A673 (cell line): ENCODE measurements at places on chromosomes 2 and 18.
A peak's percentile ranks its signal among the peaks of the same experiment; 100 is the strongest.

DNA sequence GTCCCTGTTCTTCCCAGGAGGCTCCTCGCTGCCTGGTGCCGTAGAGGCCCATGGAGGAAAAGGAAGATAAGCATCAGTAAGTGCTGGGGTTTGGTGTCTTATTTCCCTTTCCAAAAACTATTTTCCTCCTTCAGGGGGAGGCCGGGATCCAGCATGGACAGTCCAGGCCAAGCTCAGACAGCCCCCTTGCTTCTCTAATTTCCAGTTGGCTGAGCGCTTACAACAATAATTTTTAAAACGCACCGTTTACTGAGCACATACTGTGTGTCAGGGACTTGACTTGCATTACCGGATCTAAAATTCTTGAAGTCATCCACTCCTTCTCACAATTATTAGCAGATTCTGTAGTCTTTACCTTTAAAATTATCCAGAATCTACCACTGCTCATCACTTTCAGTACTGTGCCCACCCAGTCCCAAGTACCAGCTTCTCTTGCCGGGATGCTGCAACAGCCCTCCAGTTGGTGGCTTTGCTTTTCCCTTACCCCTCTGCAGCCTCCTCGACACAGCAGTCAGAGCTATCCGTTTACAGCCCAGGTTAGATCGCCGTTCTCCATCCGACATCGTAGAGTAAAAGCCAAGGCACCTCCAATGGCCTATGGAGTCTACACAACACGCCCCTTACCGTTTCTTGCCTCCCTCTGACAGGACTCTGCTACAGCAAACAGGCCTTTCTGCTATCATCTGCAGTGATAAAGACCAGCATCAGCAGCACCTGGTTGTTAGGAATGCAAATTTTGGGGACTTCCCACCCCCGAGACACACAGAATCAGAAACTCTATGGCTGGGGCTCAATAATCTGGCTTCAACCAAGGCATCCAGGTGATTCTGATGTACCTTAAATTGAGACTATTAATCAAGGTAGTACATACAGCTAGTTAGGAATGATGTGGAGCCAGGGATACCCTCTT lies 75.2 kb upstream of the TSPYL6 start:
- DNase-seq, result no peak

GRCh38 chr2:16932826-16933225 lies 267.2 kb upstream of the CYRIA start:
- no peak for DNase-seq

- DNase-seq, result no peak
Observed at GRCh38 chr2:75390169-75390568, 170.6 kb downstream of the EVA1A start.

DNA sequence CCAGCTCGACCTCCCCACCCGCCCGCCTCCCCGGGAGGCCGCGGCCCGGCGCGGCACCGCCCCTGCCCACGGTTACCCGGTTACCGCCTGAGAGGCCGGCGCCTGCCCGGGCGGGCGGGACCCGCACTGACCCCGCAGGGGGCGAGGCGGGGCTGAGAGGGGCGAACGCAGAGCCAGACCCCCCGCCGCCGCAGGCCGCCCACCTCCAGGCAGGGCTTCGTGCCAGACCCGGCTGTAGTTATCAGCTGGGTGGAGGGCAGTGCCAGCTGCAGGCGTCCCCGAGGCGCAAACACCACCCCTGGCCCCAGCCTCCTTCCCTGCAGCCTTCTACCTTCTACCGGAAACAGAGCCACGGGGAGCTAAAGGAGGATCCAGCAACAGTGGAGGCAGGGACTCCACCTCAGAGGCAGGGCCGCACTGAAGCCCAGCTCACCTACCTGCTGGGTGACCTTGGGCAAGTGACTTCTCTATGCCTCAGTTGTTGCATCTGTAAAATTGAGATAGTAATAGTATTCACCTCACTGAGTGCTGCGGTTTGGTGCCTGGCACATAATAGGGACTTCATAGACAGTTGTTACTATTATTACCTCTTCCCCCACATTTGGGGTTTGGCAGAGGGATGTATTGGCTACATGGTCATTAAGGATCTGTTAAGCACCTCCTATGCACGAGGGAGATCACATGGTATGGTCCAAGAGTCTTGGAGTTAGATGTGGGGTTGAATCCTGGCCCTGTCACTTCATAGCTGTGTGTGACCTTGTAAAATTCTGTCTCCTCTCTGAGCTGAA lies 231.6 kb upstream of the SMAD2 start:
- peak; percentile 31 for DNase-seq

GRCh38 chr2:20231598-20232026 lies 6.7 kb upstream of the SDC1 start:
- DNase-seq, result no peak

DNA sequence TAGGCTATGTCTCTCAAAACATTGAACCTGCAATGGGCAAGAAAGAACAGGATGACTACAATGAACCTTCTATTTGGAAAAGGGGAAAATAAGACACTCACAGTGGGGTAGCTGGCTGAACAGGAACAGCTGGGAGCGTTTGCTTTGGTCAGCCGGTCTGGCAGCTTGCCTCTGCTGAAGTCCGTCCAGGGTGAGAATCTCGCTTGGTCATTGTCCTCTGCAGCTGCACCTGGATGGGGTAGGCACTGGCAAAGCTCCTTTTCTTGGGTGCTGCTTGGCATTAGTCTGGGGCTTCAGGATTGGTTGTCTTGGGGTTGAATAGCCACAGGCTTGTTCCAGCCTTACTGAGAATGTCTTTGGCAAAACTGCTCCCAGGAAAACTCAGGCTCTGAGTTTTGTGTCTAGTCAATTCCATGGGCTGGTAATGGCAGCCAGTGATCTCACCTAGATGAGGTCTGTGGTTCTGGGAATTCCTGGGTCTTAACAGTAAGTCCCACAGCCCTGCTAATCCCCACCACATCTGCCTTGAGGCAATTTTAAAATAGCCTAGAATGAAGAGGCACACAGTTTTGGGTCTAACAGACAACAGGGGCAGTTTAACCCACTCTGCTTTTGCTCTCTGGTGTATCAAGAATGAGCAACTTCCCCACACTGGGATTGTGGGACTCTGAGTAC lies 13.4 kb downstream of the NEDD4L start:
- no peak for DNase-seq

DNA sequence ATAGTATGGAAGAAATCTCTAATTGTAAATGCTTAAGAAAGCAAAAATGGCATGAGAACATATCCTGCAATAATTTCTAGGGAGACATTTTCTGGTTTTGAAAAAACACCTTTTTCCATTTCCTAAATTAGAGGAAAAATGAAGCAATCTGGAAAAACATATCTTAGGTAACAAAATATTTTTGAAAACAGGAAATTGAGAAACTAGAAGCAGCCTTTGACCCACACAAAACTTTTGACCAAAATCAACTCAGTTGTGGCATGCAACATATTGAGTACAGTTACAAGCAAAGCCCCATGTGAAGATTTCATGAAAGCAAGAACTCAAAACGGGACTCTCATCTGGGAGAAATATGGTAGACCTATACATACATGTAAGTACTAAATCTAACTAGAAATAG lies 28.6 kb upstream of the CHAC2 start:
- no peak for DNase-seq

- DNase-seq, result no peak
Observed at GRCh38 chr2:219460424-219460926, 25.8 kb downstream of the SPEG start.

DNA sequence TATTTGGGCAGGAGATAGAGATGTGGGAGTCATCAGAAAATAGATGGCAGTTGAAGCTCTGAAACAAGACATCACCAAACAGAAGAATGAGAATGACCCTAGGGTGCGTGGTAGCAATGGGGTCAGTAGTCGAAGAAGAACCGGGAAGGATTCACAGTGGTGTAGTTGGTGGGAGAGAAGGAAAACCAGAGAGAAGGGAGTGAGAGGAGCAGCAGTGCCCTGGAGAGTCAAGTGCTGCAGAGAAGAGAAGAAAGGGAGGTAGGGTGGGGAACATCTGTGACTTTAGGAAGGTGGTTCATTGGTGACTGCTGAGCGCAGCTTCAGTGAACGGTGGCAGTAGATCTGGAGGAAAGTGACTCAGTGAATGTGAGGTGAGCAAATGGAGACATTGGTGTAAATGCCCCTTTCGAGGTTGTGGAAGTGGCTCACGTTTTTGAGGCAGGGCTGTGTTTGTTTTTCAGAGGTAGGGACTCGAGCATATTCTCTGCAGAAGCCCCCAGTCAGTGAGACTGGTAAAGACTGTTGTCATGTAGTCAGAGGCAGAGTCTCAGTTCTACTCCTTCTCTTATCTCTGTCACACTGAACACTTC lies 36.4 kb downstream of the CDC42EP3 start:
- no peak for DNase-seq

DNA sequence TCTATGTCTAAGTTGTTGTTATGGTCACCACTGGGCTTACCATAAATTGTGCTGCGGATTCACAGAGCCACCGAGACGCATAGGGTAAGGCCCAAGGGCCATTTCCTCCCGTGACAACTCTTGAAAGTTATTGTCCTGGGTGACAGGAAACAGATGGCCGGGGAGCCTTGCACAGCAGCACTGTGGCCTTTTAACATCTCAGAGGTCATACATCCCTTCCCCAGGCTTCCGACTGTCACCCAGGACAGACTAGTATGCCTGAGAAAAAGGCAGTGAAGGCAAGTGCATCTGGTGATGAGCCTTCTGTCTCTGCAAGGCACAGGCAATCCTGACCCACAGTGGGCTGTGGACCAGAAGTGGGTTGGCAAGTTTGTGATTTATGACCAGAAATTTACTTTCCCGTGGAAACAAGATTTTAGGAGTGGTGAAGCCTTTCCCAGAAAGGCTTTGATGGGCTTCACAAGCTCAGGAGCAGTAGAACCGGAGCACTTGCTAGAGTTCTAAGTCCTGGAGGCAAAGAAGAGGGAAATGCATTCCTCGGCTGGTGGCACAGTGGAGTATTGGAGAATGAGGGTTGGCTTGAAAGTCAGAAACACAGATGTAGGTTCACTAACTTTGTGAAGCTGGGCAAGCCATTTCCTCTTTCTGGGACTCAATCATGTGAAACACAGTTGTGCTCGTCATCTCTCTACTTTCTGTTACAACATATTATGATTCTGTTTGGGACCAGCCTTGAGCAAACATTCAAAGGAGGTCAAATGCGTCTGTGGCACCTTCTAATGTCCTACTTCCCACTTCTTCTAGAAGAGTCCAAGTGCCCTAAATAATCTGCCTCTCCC lies 2.0 kb upstream of the CAPN14 start:
- no peak for DNase-seq

GRCh38 chr18:9856092-9856491 lies 29.7 kb upstream of the TXNDC2 start:
- no peak for DNase-seq

- peak; percentile 37 for DNase-seq
Observed at GRCh38 chr2:84865181-84865783, 15.6 kb downstream of the TRABD2A start.

DNA sequence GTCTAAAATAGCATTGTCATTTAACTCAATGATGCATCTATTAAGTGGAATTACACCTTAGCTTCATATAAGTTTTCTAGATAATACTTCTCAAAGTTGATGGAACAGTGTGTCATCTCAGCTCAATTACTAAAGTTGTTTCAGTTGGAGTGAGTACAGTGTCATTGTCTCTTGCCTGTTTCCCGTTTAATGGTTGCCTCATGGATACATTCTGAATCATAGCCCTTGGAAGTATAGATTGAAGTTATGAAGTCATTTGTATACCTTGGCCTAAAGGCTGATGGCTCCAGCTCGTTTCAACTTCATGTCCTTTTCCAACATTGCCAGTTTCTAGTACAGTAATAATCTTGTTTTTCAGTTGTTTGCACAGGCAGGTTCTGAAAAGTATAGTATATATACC lies 130.5 kb upstream of the NOSTRIN start:
- no peak for DNase-seq
